Activated naive CD8-positive, alpha-beta T cell treated with anti-CD3 and anti-CD28 coated beads, Interleukin-2, amount 10 ng/mL, durations not matched to agents 7 days and 5 days (primary cell): ENCODE measurements at places on chromosomes 7 and 10. TPM values are rescaled to one million over a fixed set of nuclear protein-coding genes. Genes with fewer than 3 reads are reported as not detected.

RASSF4 gene
- total RNA-seq, result 3.1 TPM

TAS2R60 gene
- total RNA-seq, result not detected

GFRA1 gene
- not detected for total RNA-seq

SUN3 gene
- not detected for total RNA-seq

TMEM229A gene
- total RNA-seq, result not detected

KLLN gene
- 0.69 TPM for total RNA-seq

BMS1 gene
- 16.4 TPM for total RNA-seq

DLX6 gene
- total RNA-seq, result not detected

GRCh38 chr7:774161-775109 lies 47.4 kb upstream of the PRKAR1B start:
- peaks cover 5% of the 10 kb centered on the region for H3K36me3 ChIP-seq
- H3K4me3 ChIP-seq, result no peak overlapping the region
- no peaks in the 10 kb centered on the region for H3K27me3 ChIP-seq
- no peak overlapping the region for H3K27ac ChIP-seq

- H3K4me3 ChIP-seq, result no peak overlapping the region
- no peaks in the 10 kb centered on the region for H3K4me1 ChIP-seq
- H3K27me3 ChIP-seq, result peaks cover 6% of the 10 kb centered on the region
Observed at GRCh38 chr10:23525406-23525805, 86.5 kb downstream of the OTUD1 start.

DNA sequence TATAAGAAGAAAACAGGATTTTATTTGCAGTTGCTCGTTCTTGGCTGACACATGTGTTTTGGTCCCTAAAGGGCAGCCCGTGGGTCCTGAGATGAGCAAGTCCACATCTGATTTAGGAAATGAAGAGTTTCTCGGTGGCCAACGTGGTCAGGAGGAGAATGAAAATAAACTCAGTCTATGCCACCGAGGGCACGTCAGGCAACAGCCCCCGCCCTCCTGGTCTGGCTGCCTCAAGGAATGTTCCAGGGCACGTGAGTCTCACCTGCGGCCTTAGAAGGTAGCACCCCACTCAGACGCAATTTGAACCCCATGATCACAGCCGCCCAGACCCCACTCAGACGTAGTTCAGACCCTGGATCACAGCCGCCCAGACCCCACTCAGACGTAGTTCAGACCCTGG lies 197.2 kb downstream of the ADARB2 start:
- H3K27ac ChIP-seq, result no peak overlapping the region
- no peaks in the 10 kb centered on the region for H3K4me1 ChIP-seq
- H3K4me3 ChIP-seq, result no peak overlapping the region
- H3K27me3 ChIP-seq, result no peaks in the 10 kb centered on the region
- no peak for DNase-seq

- no peaks in the 10 kb centered on the region for H3K27me3 ChIP-seq
- H3K36me3 ChIP-seq, result peaks cover 14% of the 10 kb centered on the region
- DNase-seq, result no peak
- no peaks in the 10 kb centered on the region for H3K4me1 ChIP-seq
- no peak overlapping the region for H3K4me3 ChIP-seq
Observed at GRCh38 chr10:133299224-133299623, 9.4 kb downstream of the TUBGCP2 start.

DNA sequence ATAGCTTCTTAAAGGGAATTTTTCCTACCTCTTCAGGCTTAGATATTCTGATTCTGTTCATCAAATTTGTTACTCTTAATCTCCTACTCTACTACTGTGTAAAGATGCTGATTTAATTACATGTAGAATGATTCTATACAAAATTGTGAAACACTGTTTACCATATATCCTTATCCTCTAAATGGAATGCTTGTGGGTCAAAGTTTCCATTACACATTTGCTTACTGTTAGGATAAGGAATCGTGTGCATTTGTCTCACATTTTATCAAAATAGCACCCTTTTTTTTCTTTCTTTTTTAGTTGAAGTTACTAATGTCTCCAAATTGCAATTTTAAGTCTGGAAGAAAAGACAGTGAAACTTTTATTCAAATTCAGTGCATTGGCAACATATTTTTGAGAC lies 65.3 kb downstream of the TFEC start:
- no peak for DNase-seq
- H3K36me3 ChIP-seq, result no peaks in the 10 kb centered on the region
- H3K4me1 ChIP-seq, result peaks cover 3% of the 10 kb centered on the region
- H3K27ac ChIP-seq, result no peak overlapping the region

DNA sequence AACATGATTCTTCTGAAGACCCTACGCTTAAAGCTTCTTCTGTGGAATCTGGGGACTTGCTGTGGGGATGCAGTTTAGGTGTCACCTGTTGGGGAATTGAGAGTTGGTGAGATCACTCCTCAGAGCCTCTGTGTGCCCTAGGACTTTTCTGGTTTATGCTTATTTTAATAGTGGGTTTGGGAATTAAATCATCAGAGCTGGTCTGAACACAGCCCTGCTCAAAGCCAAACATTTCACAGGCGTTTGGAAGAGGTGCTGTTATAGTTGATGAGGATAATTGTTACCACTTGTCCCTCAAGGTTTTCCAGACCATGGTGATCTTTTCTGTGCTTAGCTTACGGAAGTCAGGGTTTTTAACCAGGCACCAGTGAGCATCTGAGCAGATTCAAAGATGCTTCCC lies 106.1 kb downstream of the EBLN1 start:
- H3K27ac ChIP-seq, result no peak overlapping the region
- H3K36me3 ChIP-seq, result no peaks in the 10 kb centered on the region
- H3K4me3 ChIP-seq, result no peak overlapping the region
- H3K27me3 ChIP-seq, result no peaks in the 10 kb centered on the region

DNA sequence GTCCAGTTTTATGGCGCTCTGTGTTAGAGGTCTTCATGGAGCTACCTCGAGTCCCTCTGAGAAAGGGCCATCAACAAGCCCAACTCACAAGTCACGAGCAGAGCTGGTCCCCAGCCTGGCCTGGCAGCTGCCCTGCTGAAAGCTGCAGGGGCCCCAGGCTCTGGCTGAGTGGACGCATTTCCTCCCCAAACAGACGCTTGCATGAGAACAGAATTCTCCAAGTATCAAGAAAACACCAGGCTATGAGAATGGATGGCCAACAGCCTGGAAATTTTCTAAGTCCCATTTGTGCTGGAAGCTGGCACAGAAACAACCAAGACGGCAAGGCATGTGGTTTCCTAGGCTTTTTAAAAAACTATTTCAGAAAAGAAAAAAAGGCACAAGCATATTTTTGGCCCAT lies 114.8 kb downstream of the FAM53B start:
- H3K4me3 ChIP-seq, result no peak overlapping the region
- DNase-seq, result no peak
- H3K4me1 ChIP-seq, result peaks cover 20% of the 10 kb centered on the region
- H3K36me3 ChIP-seq, result peaks cover 6% of the 10 kb centered on the region
- H3K27me3 ChIP-seq, result no peaks in the 10 kb centered on the region
- H3K27ac ChIP-seq, result no peak overlapping the region

DNA sequence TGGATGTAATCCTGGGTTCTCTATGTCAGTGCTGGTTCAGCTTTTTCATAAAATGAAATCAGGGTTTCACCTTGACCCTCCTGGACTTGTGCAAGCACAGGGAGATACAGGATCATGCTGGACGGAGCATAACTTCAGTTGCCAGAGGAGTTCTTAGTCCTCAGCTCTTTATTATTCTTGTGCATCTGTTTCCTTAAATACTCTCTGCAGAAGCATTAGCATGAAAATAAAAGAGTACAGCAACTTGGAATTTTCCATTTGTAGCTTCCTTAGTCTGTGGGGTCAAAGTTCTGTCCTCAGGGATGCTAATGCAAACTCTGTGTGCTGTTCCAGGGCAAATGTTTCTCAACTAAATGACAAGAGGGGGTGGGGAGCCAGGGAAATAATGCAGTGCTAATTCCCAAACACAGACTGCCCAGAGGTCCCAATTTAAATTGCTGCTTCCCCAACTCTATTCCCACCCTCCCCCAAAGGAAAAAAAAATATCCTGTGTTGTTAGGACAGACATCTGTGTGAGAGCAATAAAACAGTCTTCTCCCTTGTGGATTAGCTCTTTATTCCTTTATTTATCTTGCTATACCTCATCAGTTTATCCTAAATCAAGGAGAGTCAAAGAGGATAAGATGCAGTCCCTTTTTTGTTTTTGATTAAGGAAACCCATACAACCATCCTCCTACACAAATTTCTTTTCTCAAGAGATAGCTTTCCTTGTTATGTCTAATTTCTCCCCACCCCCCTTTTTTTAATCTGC lies 905.0 kb downstream of the LRMDA start:
- H3K27ac ChIP-seq, result no peak overlapping the region
- H3K4me3 ChIP-seq, result no peak overlapping the region
- no peaks in the 10 kb centered on the region for H3K36me3 ChIP-seq
- no peaks in the 10 kb centered on the region for H3K27me3 ChIP-seq
- DNase-seq, result no peak

- H3K27me3 ChIP-seq, result no peaks in the 10 kb centered on the region
- peaks cover 7% of the 10 kb centered on the region for H3K36me3 ChIP-seq
- peaks cover 31% of the 10 kb centered on the region for H3K4me1 ChIP-seq
- peak; percentile 68 for DNase-seq
Observed at GRCh38 chr7:100568896-100569844, 4.5 kb downstream of the SAP25 start.

- H3K36me3 ChIP-seq, result peaks cover 2% of the 10 kb centered on the region
- H3K27me3 ChIP-seq, result peaks cover 2% of the 10 kb centered on the region
Observed at GRCh38 chr10:26914898-26915297, 54.1 kb upstream of the ABI1 start.

GRCh38 chr10:119341459-119342301 lies 134.3 kb downstream of the GRK5 start:
- no peak for DNase-seq
- no peaks in the 10 kb centered on the region for H3K27me3 ChIP-seq
- H3K27ac ChIP-seq, result no peak overlapping the region
- H3K4me1 ChIP-seq, result peaks cover 12% of the 10 kb centered on the region
- H3K4me3 ChIP-seq, result no peak overlapping the region
- H3K36me3 ChIP-seq, result peaks cover 5% of the 10 kb centered on the region

- peaks cover 20% of the 10 kb centered on the region for H3K27me3 ChIP-seq
- H3K4me3 ChIP-seq, result no peak overlapping the region
- no peaks in the 10 kb centered on the region for H3K36me3 ChIP-seq
- peak; percentile 1 for DNase-seq
Observed at GRCh38 chr10:86169506-86170254, 196.9 kb downstream of the GRID1 start.

- peaks cover 31% of the 10 kb centered on the region for H3K36me3 ChIP-seq
- no peak overlapping the region for H3K4me3 ChIP-seq
- H3K4me1 ChIP-seq, result peaks cover 38% of the 10 kb centered on the region
Observed at GRCh38 chr10:32317795-32318357, 29.1 kb downstream of the EPC1 start.

DNA sequence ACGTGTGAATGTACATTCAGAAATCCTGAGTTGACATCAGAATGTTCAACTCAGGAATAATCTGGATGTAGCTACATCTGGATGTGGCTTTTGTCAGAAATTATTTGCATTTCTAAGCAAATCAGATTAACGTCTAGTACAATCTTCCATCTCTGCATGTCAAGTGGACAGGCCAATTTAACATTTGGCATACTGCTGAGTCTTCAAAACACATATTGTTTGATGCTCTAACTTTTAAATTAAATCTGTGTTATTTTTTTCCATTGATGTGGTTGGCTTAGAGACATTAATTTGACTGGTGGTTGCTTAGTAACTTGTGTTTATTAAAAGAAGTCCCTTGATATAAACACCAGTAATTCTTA lies 3.4 kb downstream of the STAMBPL1 start:
- peaks cover 60% of the 10 kb centered on the region for H3K4me1 ChIP-seq
- peak overlapping the region; percentile 94 for H3K4me3 ChIP-seq
- no peaks in the 10 kb centered on the region for H3K27me3 ChIP-seq
- no peak for DNase-seq

DNA sequence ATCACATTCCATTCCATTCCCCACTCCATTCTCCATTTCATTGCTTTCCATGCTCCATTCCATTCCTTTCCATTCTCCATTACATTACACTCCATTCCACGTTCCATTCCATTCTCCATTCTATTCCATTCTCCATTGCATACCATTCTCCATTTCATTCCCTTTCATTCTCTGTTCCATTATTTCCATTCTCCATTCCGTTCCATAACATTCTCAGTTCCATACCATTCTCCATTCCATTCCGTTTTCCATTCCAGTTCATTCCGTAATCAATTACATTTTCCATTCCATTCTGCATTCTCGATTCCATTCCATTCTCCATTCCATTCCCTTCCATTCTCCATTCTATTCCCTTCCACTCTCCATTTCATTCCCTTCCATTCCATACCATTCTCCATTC lies 86.4 kb downstream of the NSUN6 start:
- H3K27me3 ChIP-seq, result no peaks in the 10 kb centered on the region
- H3K27ac ChIP-seq, result no peak overlapping the region
- no peaks in the 10 kb centered on the region for H3K4me1 ChIP-seq
- H3K4me3 ChIP-seq, result no peak overlapping the region
- no peak for DNase-seq
- H3K36me3 ChIP-seq, result no peaks in the 10 kb centered on the region

DNA sequence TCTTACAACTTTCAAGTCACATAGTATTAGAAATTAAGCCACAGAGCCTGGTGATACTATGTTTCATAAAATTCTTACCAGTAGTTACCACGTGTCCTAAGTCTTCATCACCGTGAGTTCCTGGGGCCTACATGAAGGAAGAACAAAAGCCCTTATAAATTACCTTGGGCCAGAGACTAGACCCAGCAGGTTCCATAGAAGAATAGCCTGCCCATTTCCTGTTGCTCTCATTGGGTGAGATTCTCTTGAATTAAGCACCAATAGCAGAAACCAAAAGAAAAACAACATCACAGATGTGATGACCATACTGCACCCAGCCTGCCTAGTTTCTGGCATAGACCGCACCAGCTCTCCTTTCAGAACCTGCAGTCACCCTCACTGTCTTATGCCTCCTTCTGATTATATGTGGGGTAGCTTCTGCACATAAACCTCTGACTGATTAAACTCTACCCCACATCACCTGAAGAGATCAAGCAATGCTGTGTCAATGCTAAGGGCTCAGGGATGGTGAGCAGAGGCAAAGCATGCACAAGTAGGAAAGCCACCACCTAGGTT lies 18.0 kb upstream of the SEM1 start:
- H3K4me3 ChIP-seq, result no peak overlapping the region
- H3K27ac ChIP-seq, result no peak overlapping the region
- peaks cover 22% of the 10 kb centered on the region for H3K27me3 ChIP-seq
- no peak for DNase-seq

- no peak overlapping the region for H3K4me3 ChIP-seq
- no peak for DNase-seq
- peaks cover 22% of the 10 kb centered on the region for H3K27me3 ChIP-seq
- no peak overlapping the region for H3K27ac ChIP-seq
- H3K4me1 ChIP-seq, result peaks cover 6% of the 10 kb centered on the region
Observed at GRCh38 chr10:88097536-88097935, 234.1 kb downstream of the PTEN start.

DNA sequence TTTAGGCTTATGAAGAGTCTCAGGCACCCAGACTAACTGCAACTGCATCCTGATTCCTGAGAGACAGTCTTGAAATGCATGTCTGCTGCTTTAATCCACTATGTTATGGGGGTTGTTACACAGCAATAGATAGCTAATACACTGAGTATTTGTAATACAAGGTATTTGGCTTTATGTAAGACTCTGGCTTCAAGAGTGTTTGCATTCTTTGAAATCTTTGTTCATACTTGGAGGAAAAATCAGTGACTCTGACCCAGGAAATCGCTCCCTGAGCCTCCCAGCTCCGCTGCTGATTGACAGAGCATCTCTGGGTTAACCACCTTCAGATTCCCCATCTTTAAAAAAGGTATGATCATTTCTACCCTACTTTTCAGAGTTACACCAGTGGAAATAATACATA lies 133.9 kb downstream of the MTPAP start:
- peaks cover 7% of the 10 kb centered on the region for H3K4me1 ChIP-seq
- H3K4me3 ChIP-seq, result no peak overlapping the region
- no peak overlapping the region for H3K27ac ChIP-seq
- H3K36me3 ChIP-seq, result no peaks in the 10 kb centered on the region

GRCh38 chr7:7324698-7325097 lies 142.4 kb downstream of the C1GALT1 start:
- no peak for DNase-seq
- H3K4me1 ChIP-seq, result peaks cover 1% of the 10 kb centered on the region
- H3K36me3 ChIP-seq, result peaks cover 1% of the 10 kb centered on the region
